ENCODE measurements at places on chromosomes 6 and 20. TPM values are rescaled to one million over a fixed set of nuclear protein-coding genes. Genes with fewer than 3 reads are reported as not detected.
A peak's percentile ranks its signal among the peaks of the same experiment; 100 is the strongest.

SCUBE3 gene
- total RNA-seq, result 2.0 TPM

DNA sequence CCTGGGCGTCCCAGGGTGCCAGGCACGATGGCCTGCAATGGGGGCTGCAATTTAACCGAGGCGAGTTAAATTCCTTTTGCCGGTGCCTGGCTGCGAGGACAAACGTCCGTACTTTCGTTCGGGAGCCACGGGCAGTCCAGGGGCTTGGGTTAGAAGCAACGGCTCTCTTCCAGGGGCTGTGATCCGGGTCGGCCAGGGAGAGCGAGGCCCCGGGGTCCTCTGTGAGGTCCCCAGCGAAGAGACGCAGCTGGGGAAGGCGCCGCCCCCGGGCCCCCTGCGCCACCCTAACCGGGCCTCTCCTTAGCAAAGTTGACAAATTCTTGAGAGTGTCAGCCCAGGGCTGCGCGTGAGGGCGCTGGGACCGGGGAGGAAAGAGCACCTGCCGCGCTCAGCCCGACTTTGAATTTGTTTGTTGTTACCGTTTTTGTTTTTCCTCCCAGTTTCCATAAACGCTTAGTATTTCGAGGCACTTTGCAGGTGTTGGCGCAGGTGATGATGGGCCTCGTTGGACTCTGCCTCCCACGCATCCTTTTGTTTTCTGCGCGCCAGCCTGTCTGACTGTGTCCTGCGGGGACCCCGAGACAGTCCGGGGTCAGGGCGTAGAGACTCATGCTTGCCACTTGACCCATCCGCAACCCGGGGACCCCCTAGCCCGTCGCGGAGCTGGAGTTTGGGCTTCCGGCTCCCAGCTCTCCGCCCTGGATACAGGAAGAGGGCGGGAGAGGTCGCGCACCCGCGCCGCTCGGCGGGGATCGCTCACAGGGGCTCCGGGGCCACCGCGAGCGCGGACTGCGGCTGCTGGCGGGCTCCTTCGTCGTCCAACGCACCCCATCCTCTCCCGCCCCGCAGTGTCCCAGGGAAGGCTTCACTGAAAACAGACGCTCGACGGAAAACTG lies 5.8 kb downstream of the OLIG3 start:
- no peak for DNase-seq

DNA sequence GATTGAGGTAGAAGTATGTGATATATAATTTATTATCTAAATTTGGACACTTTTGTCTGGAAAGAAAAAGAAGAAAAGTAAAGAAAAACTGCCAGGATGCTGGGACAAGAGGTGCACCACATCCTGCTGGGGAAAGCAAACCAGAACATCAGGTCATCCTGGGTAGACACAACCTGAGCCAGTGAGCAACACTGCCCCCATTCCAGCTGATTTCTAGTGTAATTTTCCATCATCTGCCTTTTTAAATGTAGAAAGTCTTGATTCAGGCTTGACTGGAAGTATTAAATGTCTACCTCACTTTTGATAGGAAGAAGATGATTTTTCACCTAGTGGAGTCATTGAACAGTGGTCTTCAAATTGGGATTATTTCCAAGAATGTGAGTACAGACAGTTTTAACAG lies 1164.5 kb upstream of the CITED2 start:
- DNase-seq, result peak; percentile 13

GRCh38 chr6:33960345-33961313 lies 156.8 kb upstream of the MLN start:
- DNase-seq, result peak; percentile 18

DNA sequence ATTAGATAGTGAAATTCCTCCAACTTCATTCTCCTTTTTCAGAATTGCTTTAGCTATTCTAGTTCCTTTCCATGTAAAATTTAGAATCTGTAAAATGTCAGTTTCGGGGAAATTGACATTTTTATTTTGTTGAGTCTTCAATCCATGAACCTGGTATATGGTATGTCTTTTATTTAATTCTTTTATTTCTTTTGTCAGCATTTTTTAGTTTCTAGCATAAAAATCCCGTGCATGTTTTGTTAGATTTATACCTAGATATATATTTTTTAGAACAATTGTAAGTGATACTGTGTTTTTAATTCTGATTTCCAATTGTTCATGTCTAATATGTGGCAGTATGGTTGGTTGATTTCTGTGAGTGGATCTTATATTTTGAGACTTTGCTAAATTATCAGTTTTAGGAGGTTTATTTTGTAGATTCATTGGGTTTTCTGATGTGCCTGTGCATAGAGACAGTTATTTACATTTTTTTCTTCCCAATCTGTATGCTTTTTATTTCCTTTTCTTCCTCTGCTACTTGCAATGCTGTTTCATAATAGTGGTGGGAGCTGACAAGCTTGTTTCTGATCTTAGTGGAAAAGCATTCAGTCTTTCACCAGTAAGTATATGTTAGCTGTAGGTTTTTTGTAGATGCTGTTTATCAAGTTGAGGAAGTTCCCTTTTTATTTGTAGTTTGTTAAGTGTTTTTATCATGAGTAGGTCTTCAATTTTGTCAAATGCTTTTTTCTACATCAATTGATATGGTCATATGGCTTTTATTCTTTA lies 13.7 kb downstream of the TAB2 start:
- no peak for DNase-seq

DNA sequence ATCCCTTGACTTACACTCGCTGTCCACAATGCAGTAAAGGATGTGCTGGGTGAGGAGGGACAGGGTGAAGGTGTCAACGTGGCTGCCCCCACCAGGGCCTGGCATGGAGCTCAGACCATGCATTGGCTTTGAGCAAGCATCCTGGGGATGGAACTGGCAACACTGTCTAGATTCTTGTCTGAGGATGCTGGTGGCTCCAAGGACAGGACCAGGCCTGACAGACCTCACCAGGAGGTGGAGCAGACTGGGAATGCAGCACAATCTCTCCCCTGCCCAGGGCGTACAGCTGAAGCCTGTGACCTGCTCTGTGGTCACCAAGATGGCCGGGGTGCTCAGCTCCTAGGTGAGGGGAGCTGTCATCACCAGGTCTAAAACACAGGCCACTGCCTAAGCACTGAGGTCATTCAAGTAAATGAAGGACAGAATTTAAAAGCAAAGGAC lies 50.9 kb downstream of the MYH7B start:
- no peak for DNase-seq

SLC35A1 gene
- 22.6 TPM for total RNA-seq

DNA sequence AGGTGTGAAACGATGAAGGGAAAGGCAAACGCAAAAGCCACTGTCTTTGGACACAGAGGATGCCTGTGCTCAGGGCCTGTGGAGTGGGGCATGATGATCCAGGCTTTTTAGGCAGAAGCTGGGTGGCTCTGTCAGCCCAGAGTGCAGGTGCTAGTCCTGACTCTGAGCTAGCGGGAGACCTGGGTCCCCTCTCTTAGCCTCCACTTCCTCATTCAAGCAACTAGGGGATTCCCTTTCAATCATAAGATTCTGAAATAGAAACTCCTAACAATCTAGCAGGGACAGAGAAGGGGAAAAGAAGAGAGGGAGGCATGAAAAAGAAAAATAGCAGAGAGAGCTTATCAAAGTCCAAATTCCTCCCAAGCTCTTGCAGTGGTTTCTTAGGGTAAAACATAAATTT lies 7.6 kb upstream of the HIVEP2 start:
- DNase-seq, result no peak

GHRH gene
- total RNA-seq, result not detected

HSPA1L gene
- total RNA-seq, result 0.80 TPM

DNA sequence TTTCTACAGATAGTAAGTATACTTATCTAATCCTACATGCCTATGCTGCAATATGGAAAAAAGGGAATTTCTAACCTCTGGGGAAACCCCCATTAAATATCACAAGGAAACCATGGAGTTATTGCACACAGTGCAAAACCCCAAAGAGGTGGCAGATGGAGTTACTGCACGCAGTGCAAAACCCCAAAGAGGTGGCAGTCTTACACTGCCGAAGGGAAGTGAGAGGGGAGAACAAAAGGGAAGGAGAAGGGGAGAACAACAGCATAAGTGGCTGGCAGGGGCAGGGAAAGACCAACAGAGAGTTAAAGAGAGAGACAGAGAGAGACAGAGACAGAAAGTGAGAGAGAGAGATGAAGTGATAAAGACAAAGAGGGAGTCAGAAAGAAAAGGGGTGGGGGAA lies 43.8 kb upstream of the EIF2S2 start:
- no peak for DNase-seq

DNA sequence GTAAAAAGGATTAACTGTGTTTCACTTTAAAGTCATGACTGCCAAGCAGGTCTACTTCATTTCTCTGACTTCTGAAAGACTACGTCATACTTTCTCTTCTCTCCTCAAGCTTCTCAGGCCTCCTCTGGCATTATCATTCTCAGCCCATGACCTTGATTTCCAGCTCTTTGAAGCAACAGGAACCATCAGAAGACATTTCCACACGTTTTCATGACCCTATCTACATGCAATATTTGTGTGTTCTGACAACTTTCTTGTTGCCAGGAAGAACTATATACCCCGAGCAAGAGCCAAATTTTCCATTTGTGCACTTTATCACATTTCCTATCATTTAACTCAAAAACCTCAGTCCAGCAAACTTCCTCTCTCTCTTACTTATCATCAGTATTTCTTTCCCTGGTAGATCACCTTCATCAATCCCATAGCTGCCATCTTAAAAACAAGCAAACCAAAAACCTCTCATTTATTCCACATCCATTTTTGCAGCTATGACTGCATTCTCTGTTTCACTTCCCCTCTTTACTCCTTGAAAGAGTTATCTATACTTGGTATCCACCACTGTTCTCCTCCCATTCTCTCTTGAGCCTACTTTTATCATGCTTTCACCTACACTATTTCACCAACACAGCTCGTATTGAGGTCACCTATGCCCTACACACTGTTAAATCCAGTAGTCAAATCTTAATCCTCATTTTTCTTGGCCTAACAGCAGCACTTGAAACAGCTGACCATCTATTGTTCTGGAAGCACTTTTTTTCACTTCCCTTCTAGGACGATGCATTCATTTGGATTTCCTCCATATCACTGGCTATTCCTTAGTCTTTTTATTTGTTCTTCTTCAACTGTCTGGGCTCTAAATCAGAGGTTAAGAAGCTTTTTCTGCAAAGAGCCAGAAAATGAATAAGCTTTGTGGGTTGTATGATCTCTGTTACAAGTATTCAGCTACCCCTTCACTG lies 47.1 kb downstream of the STX7 start:
- DNase-seq, result no peak

TGM2 gene
- total RNA-seq, result 33.4 TPM

GRCh38 chr20:5766085-5766764 lies 16.0 kb downstream of the SHLD1 start:
- no peak for DNase-seq

- DNase-seq, result peak; percentile 99
These were observed 32.7 kb upstream of the ID4 start for GRCh38 chr6:19804205-19805128.

LGSN gene
- not detected for total RNA-seq

LIME1 gene
- 2.4 TPM for total RNA-seq

DNA sequence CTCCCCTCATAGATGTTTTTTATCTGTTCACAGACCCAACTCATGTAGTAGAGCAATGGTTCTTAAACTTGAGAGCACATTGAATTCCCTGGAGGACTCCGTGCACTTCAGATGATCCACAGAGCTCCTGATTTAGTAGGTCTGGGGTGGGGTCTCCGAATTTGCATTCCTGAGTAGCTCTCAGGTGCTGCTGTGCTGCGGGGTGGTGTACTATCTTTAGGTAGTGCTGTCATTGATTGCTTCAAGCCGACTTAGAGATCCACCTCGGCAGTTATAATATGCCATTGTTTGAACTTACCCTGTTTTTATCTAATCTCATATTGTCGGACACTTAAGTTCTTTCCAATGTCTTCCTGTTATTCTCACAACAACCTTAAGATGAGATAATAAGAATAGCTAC lies 45.0 kb downstream of the BMP2 start:
- DNase-seq, result no peak

DNA sequence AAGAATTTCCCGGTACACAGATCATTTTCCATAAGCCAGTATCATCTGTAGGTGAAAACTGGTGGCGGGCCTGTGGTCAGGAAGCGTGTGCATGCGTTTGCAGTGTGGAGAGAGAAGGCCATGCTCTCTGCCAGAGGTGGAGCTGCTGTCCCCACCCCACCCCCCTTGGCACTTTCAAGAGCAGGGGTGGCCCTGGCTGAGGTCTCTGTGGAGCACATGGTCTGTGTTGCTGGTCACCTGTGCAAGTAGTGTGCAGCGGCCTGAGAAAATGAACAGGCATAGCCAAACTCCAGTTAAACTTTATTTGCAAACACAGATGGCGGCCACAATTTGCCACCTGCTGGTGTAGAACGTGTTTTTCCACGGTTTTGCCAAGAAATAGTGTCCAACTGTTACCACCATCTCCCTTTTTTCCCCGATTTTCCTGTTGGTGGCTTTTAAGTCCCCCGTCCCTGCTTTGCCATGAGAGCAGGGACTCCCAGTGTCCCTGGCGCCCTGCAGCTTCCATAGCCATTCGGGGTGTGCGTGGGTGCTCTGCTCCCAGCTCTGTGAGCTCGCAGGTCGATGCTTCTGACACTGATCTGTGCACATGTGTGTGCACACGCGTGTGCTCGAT lies 2.5 kb downstream of the ADRM1 start:
- DNase-seq, result no peak

- peak; percentile 13 for DNase-seq
These were observed 97.2 kb downstream of the KIF16B start for GRCh38 chr20:16476032-16476431.

DNA sequence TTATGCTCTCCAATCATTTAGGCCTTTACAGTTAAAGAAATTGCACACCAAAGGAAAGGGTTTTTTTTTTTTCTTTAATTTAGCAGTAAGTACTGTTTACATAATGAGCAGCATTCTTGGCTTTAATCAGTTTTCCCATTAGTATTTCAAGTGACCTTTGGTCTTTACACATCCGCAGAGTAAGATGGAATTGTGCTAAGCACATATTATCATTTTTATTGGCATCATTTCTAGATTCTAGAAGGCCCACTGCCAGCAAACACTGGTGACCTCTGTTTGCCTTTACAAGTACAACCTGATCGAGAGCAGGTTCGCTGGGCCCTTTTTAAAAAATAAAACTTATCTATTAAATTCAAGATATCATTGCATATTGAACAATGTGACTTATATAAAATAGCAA lies 104.3 kb downstream of the ADGRG6 start:
- DNase-seq, result no peak

DNA sequence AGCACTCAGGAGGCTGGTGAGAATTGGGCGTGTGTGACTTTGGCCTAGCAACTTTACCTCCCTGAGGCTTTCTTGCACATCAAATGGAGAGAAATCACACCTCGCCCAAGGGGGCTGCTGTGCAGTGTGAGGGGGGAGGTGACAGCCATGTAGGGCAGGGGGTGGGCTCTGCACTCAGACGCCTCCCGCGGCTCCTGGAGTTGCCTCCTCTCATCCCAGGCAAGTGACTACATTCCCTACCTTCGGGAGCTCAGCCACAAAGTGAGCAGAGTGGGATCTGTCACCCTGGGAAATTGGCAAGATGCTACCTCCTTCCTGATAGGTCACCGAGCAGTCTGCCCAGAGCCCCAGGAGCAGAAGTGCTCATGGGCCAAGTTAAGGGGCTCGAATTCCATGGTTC lies 56.0 kb downstream of the GCNT2 start:
- no peak for DNase-seq

- peak; percentile 32 for DNase-seq
These were observed 1.1 kb upstream of the AFDN start for GRCh38 chr6:167825332-167826229.

RAB32 gene
- total RNA-seq, result 143 TPM

- DNase-seq, result no peak
These were observed 38.5 kb upstream of the BMP6 start for GRCh38 chr6:7687145-7688111.

Measured in Daoy (cell line).